CD8-positive, alpha-beta memory T cell (primary cell): ENCODE measurements at places on chromosomes 4 and X. TPM values are rescaled to one million over a fixed set of nuclear protein-coding genes. Genes with fewer than 3 reads are reported as not detected.
A peak's percentile ranks its signal among the peaks of the same experiment; 100 is the strongest.

Gene LONRF3
- total RNA-seq: 1.8 TPM

DNA sequence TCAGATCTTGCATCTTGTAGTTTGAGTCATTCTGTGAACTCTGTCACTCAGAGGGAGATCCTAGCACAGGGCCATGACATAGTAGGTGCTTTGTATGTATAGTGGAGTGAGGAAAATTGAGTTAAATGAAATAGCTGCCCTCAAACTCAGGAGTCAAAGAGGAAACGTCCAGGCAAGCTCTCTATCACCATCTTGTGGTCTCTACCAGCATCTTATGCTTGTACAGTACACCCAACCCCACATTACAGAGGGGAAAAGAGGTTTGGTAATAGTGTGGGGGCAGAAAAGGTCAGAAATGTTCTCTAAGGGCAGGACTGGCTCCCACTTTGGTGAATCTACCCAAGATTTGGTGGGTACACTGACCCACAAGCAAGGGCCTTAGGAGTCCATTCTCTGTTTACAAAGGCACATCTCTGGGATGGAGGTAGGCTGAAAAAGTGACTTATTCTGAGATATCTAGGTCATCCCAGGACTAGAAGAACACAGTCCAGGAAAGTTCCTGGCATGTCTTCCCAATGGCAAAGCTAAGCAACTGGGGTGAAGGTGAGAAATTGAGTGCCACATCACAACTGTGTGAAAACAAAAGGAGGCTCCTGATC, 131.8 kb downstream of the OR13H1 start:
- no peaks in the 10 kb centered on the region for H3K36me3 ChIP-seq
- H3K4me1 ChIP-seq: no peaks in the 10 kb centered on the region
- H3K27me3 ChIP-seq: no peaks in the 10 kb centered on the region

DNA sequence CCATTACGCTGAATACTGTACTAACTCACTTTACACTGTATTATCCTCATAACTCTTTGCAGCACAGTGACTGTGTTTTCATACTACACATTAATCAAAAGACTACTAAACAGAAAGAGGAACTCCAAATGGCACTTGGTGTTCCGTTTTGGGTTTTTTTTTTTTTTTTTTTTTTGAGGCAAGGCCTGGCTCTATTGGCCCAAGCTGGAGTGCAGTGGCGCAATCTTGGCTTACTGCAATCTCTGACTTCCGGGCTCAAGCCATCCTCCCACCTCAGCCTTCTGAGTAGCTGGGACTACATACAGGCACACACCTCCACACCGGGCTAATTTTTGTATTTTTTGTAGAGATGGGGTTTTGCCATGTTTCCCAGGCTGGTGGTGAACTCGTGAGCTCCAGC, 10.7 kb downstream of the KLHL8 start:
- no peaks in the 10 kb centered on the region for H3K27me3 ChIP-seq
- no peaks in the 10 kb centered on the region for H3K4me1 ChIP-seq
- DNase-seq: peak; percentile 36

DNA sequence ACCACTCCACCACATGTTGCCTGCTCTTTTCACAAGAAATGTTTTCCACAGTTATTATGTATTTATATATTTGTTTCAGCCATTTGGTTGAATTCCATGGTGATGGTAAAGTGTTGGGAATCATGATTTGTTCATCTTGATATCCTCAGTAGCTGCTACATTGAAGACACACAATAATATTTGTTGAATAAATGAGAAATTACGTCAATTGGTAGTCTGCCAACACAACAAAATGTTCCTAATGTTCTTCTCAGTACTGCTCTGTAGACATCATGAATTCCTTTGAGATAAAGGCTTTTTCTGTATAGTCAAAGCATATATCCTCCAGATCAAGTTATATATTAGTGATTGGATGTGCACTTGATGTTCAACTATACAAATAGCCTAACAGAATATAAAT, 29.5 kb downstream of the CXXC4 start:
- H3K4me1 ChIP-seq: no peaks in the 10 kb centered on the region
- H3K27ac ChIP-seq: no peak overlapping the region
- H3K4me3 ChIP-seq: no peak overlapping the region
- DNase-seq: no peak
- H3K27me3 ChIP-seq: no peaks in the 10 kb centered on the region

GRCh38 chrX:10756441-10756840, 136.1 kb upstream of the MID1 start:
- DNase-seq: no peak
- no peak overlapping the region for H3K27ac ChIP-seq

Gene AKAP4
- not detected for total RNA-seq

Gene TRIML2
- not detected for total RNA-seq
